AG08396 (cell line): ENCODE measurements at places on chromosomes 12 and 14.

- no peak for DNase-seq
These were observed 8.9 kb upstream of the C14orf132 start for GRCh38 chr14:96030108-96030760.

GRCh38 chr12:129298921-129299320 lies 445.6 kb downstream of the GLT1D1 start:
- DNase-seq, result no peak

DNA sequence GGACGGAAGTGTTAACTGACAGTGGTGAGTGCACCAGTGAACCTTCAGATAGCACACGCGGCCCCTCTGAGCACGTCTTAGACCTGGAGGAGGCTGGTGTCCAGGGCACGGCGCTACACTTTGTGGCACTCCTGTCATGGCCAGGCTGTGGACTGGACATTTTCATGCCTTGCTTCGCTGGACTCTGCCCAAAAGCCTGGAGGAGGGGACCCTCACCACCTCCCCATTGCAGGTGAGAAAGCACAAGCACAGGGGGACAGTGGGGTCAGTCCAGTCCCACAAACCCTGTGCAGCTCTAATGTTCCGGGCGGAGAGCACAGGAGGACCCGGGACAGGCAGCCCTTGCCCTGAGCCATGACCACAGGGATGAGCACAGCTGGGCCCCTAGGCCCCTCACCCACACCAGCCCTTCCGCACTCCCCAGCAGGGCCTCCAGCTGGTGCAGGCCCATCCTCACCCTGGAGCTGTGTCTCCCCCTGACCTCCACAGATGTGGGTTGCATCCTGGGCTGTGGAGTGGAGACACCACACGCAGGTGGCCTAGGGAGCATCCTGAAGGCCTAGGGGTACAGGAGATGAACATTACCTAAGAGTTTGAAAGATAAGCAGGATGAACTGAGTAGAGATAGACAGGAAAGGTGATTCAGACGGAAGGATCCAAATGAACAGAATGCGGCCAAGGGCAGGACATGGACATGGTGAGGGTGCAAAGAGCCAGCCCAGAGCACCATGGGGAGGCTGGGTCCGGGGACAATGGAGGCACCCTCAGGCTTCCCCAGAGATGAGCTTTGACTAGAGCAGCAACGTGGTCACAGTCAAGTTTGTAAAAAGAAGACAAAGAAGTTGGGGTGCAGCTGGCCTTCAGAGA lies 132.8 kb downstream of the BCL11B start:
- no peak for DNase-seq

- DNase-seq, result no peak
These were observed 51.2 kb upstream of the TCL1B start for GRCh38 chr14:95635051-95635450.

DNA sequence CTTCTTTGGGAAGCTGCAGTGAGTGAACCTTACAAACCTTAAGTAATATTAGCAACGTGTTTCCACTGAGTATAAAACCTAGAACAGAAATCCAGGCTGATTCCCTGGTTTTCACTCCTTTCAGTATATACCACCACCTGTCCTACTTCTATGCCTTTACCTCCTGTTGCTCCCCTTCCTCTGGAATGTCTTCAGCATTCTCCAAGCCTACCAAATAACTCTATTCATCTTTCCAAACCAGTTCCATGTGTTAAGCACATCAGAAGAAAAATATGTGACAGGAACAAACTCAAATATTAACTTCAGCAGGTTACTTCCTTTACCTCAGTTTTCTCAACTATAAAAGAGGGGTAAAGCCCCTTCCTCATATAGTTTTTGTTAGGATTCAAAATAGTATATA lies 39.8 kb downstream of the LIMA1 start:
- no peak for DNase-seq

DNA sequence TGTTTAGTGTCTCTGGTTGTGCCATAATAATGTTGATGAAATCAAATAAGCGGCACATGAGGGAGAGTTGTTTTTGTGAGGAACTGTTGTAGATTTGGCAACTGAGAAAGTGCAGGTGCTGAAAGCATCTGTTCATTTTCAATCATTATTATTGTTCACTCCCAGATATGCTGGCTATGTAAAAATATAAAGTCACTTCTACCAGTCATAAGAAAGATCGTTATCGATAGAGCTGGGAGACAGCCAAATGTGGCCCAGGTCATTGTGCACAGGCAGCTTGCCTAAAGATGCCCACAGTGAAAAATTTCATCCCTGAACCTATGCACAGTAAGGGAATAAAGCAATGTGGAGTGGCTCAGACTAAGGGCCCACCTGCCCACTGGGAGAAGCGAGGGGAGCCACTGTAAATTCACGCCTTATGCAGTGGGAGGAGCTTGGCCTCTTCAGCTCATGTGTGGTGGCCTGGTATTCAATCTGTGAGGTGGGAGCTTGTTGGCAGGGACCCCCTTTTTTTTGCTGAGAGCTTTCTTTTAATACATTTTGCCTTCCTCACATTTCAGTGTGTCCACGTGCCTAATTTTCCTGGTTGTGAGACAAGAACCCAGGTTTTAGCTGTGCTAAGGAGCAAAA lies 1490.8 kb upstream of the TMEM132C start:
- no peak for DNase-seq

GRCh38 chr14:97179573-97179972 lies 382.4 kb downstream of the VRK1 start:
- DNase-seq, result no peak

DNA sequence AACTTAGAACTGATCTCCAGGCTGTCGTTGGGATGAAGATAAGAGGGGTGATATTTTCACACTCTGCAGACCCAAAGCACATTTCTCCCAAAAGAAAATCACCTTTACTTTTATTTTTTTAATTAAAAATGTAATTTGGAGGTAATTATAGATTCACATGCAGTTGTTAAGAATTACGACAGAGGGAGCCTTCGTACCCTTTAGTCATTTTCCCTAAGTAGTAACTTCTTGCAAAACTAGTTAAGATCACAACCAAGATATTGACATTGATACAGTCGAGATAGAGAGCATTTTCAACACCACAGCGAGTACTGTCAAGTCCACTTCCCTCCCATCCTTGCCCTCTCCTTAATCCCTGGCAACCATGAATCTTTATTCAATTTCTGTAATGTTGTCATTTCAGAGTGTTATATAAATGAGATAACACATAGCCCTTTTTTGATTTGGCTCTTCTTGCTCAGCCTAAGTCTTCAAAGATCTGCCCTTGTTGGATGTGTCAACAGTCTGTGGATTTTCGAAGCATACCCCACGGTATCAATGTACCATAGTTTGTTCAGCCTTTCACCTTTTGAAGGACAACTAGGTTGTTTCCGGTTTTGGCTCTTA lies 39.6 kb downstream of the DNAH10 start:
- no peak for DNase-seq

DNA sequence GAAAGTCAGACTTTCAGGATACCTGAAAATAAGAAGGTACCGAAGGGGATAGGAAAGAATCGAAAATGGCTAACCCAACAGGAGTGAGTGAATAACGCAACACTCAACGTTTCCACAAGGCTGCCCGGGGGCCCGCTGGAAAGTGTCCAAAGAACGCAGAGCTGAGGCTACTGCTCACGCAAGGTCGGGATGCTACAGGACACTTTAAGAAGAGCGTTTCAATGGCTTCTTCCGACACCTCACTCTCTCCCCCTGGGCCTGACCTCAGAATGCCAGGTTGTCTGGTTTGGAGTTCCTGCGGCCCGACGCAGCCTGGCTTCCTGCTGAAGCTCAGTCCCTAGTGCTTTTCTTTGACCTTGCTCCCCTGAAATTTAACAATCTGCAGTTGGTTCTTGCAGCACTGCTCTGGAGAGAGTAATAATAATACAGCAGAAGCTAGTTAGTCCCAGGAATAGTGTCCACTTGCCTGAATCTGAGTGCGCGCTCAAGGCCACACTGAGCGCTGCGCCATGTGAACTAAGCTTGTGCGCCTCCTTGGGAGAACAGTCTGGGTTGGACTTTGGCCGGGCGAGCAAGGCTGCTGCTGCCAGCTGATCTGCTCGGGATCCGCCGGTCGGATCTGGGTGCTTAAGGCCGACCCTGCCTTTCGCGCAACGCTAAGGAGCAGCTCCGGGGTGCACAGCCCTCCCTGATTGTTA lies 2.0 kb upstream of the ALX1 start:
- DNase-seq, result no peak

DNA sequence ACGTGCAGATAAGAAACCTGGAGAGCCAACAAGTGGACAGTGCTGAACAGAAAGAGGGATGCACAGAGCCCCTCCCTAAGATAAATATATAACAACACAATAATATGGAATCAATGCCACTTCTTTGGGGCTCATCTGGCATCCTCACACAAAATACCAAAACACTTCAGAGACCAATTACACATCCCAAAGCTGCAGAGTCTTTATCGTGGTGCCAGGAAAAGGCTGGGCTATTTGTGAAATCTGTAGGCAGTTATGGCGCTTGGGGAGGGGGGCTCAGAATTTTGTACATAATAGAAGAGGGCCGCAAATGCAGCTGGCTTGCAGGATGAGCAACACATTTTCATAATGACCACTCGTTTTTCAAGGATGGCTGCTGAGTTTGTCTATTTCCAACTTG lies 160.4 kb upstream of the NOS1 start:
- DNase-seq, result no peak

DNA sequence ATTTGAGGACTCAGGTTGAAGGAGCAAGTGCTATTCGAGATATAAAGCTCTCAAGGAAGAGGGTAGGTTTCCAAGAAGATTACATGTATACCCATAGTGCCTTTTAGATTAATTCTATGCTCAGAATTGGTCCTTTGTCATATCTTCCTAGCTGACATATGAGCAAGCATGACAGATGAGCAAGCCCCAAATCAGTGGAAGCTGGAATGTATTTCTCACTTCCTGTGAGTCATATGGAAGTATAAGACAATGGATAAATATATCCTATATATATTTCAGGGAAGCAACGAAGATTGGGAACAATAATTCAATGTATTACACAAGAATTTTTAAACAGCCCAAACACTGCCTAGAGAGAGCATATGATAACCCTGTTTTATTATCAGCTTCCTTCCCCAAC lies 674.1 kb upstream of the ATXN7L3B start:
- DNase-seq, result no peak

DNA sequence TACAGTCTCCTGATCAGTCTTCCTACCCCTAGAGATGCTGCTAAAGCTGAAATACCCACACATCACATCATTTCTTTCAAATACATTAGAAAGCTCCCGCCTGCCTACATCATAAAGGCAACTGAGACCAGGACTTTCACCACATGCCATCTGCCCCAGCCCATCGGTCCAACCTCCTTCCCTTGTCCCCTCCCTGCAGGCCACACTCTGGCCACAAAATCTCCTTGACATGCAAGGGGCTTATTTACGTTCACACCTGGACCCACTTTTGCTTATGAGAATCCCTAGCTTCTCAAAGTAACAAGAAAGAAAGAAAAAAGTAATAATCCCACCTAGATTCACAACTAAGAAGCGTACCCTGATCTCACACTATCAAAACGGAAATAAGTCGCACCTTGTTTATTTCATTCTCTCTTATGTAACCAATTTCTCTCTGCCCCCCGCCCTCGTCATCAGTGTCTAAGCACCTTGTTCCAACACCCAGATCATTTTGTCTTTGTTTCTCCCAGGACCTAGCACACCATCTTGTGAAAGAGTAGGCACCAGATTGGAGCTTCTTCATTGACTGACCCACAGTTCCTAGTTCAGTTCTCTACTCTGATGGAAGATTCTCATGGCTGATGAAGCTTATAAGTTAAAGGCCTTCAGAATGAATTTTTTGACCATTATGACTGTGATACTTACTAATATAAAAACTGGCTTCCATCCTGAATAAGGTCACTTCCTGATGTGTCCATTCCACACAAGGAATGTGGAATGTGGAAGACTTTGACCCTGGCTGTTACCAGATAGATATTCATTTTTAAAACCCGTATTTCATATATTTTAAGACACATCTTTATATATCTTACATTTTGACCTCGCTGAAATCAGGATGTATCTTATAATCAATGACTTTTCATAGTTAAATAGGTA lies 7.7 kb downstream of the WSB2 start:
- no peak for DNase-seq

DNA sequence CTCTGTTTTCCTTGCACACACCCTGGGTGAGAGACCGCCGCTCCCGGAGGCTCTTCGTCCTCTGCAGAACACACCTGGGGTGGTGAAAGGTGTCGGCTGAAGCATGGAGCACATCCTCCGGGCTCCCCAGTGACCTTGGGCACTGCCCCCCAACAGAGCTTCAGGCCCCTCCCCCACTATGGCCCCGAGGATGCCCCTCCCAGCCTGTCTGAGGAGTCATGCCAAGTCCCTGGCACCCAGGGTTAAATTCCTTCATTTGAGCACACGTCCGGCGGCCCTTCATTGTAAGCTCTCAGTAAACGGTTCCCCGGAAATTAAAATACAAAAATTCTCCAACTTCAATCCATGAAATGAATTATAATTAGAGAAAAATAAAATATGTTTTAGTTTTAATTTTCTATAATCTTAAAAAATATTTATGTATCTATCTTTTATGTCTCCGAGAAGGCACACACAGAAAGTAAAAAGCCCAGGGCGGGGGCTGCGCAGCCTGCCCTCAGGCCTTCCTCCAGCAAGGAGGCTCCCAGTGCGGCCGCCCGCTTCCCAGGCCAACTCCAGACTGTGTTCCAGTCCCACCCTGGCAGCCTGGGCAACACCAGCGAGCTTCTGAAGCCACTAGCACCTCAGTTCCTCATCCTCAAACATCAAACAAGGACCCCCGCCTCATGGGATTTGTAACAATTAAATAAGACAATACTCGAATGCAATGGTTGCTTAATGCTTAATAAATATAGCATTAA lies 63.5 kb downstream of the TMEM132D start:
- no peak for DNase-seq

GRCh38 chr12:52091061-52091460 lies 11.6 kb downstream of the SMIM41 start:
- no peak for DNase-seq

DNA sequence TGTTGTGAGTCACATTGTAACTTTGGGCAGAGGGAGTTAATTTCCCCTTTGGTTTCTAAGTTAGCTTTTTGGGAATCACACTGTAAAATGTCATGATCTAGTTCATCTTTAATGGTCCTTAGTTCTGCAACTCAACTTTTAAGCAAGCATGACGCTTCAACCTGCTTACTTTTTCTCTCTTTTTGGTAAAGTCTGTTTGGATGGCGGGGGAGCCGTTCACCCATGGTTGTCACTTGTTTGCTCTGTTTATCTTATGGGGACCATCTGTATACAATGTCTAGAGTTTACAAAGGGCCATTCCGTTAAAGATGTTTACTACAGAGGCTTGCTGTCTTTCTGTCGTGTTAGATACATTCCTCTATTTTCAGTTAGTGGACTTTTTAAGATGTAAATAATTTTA lies 172.0 kb downstream of the SRGAP1 start:
- no peak for DNase-seq

GRCh38 chr12:127480775-127481314 lies 786.1 kb upstream of the TMEM132C start:
- no peak for DNase-seq

- DNase-seq, result no peak
These were observed 868 bp downstream of the CATSPERB start for GRCh38 chr14:91731018-91731417.

GRCh38 chr14:61461808-61462275 lies 140.5 kb downstream of the PRKCH start:
- peak; percentile 45 for DNase-seq

DNA sequence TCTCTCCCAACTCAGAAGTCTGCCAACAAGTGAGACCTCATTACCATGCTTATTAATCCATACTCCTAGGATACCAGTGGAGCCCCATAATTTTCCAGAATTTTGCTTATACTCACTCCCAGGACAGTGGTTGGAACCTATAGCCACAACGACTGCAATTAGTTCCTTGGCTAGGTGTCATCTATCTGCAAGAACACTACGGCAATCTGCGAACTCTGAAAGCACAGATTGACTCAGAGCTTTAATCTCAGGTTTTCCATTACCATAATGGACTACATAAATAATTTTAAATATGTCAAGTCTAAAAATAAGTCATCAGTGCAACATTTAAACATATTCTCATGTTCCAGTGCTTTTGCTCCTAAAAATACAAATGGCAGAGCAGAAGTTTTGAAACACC lies 33.4 kb downstream of the TMTC3 start:
- no peak for DNase-seq
